CD8-positive, alpha-beta memory T cell (primary cell): ENCODE measurements at places on chromosomes 3 and 15. TPM values are rescaled to one million over a fixed set of nuclear protein-coding genes. Genes with fewer than 3 reads are reported as not detected.

AADAC gene
- not detected for total RNA-seq

- H3K27ac ChIP-seq = no peak overlapping the region
- H3K36me3 ChIP-seq = no peaks in the 10 kb centered on the region
- no peak overlapping the region for H3K4me3 ChIP-seq
- peaks cover 9% of the 10 kb centered on the region for H3K27me3 ChIP-seq
Observed at GRCh38 chr15:76064375-76064774, 4.6 kb downstream of the TMEM266 start.

- DNase-seq = no peak
- no peak overlapping the region for H3K27ac ChIP-seq
- H3K36me3 ChIP-seq = no peaks in the 10 kb centered on the region
- no peaks in the 10 kb centered on the region for H3K27me3 ChIP-seq
- no peak overlapping the region for H3K4me3 ChIP-seq
Observed at GRCh38 chr3:37736624-37737023, 125.1 kb upstream of the CTDSPL start.

DNA sequence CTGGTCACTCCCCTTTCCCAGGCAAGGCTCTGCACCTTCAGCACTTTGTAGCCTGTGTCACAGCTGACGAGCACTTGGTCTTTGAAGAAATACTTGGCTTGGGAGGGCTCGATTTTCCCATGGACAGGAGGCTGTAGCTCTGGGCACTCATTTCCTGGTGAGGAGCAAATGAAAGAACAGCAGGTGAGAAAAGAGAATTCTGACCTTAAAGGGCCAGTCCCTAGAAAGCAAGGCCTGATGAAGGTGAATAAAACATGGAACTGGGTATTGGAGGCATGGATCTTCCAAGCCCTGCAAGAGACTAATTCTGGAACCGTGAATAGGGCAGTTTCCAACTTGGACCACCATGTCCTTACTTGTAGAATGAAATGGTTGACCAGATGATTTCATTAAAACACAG is 39.9 kb downstream of the MASP1 start:
- no peaks in the 10 kb centered on the region for H3K36me3 ChIP-seq
- no peak for DNase-seq

DNA sequence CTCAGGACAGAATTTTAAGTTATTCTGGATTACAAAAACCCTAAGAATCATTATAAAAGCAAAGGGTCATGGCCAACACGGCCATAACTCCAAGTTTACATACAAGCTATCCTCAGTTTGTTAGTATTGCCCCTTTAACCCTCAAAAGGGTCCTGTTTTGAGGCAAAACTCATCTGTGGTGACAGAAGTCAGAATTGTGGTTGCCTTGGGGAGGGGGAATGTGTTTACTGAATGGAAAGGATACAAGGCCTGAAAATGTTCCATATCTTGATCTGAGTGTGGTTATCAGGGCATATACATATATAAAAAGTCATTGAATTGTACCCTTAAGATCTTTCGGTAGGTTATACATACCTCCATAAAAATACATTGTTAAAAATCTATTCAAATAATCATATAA is 2.1 kb downstream of the SFMBT1 start:
- H3K27me3 ChIP-seq = no peaks in the 10 kb centered on the region
- peaks cover 41% of the 10 kb centered on the region for H3K4me1 ChIP-seq
- DNase-seq = no peak
- no peak overlapping the region for H3K27ac ChIP-seq
- H3K36me3 ChIP-seq = no peaks in the 10 kb centered on the region

BFSP2 gene
- total RNA-seq = not detected

DNA sequence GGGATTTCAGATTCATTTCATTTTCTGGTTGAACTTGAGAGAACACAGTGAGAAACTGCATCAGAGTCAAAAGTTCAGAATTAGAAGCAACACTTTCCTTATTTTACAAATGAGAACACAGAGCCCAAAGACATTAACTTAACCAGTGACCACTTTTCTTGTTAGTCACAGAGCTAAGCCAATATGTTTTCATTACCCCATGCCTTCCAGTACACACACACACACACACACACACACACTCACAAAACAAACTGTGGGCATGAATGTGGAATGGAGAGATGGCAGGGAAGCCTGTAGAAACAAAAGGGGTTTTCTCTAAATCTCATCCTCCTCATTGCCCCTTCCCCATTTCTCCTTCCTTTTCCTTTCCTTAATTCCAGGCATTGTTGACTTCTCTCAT is 267.4 kb upstream of the GADL1 start:
- no peaks in the 10 kb centered on the region for H3K36me3 ChIP-seq
- DNase-seq = no peak
- no peak overlapping the region for H3K27ac ChIP-seq
- no peaks in the 10 kb centered on the region for H3K4me1 ChIP-seq
- H3K27me3 ChIP-seq = no peaks in the 10 kb centered on the region

DNA sequence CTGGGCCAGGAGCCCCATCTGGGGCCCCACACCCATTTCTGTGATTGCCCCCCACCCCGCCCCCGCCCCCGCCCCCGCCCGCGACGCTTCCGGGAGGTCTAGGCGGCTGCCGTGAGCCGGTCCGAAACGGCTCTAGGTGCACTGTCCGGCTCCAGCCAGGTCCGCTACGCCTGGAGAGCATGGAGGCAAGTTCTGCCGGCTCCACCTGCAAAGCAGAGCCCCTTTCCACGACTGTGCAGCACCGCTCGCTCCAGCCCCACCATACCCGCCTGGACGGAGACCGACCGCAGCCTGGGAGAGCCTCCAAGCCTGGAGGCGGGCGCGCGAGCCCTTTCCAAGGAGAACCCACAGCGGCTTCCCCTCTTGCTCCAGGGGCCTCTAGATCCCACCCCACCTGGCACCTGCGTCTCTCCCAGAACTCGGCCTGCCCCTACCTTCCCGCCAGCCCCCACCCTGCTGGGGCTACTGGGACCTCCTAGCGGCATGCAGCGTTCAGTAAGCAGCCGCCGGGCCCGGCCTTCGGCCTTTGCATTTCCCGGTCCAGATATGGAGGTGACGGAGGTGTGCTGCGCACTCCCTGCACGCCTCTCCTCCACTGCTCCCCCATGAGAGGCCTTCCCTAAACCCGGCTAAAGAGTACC is 66.2 kb downstream of the KLF13 start:
- peak overlapping the region; percentile 73 for H3K27ac ChIP-seq
- no peak for DNase-seq
- H3K4me1 ChIP-seq = peaks cover 26% of the 10 kb centered on the region
- no peaks in the 10 kb centered on the region for H3K27me3 ChIP-seq
- no peaks in the 10 kb centered on the region for H3K36me3 ChIP-seq

THRB gene
- not detected for total RNA-seq
